Mesenchymal stem cell (in vitro differentiated cells and primary cell): ENCODE measurements at places on chromosomes 5 and 9.
A peak's percentile ranks its signal among the peaks of the same experiment; 100 is the strongest.

- H3K27ac ChIP-seq = no peak overlapping the region
- no peaks in the 10 kb centered on the region for H3K27me3 ChIP-seq
- peak; percentile 66 for DNase-seq
- H3K4me3 ChIP-seq = no peak overlapping the region
- H3K36me3 ChIP-seq = no peaks in the 10 kb centered on the region
- peaks cover 4% of the 10 kb centered on the region for H3K4me1 ChIP-seq
Measured at GRCh38 chr5:54738118-54738972, 220.8 kb downstream of the SNX18 start.

DNA sequence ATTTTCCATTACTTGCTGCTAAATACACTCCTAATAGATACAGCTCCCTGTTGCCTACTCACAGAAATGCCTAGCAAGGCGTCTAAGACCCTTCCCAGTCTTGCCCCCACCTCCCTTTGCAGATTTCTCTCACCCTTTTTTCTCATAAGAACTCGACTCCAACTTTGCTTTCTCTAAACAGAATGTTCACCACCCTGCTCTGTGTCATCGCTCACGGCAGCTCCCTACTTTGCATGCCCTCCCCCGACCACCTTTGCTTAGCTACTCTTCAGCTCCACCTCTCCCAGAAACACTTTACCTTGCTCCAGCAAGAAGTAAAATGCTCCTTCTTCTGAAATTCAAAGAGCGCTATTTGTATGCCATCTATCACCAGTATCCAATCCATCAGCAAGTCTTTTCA is 15.2 kb upstream of the PPP1R2B start:
- no peak overlapping the region for H3K27ac ChIP-seq
- no peak for DNase-seq
- H3K36me3 ChIP-seq = no peaks in the 10 kb centered on the region
- H3K4me1 ChIP-seq = no peaks in the 10 kb centered on the region
- H3K27me3 ChIP-seq = no peaks in the 10 kb centered on the region
- no peak overlapping the region for H3K4me3 ChIP-seq

DNA sequence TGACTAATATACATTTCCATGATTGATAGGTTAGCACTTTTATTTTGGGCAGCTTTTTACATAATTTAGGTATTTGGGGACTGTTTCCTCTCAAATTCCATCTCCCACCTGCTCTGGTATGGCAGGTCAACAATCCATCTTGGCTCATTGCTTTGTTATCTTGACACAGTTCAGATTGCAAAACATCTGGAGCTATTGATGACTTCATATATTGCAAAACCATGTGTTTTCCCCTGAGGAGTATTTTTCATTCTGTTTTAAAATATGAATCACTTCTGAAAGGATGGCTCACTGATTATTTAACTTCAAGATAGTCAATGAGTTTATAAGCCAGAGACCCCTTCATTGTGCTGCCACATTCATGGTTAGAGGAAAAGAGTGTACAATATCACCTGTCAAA is 1206.0 kb upstream of the C9orf72 start:
- no peaks in the 10 kb centered on the region for H3K36me3 ChIP-seq
- no peaks in the 10 kb centered on the region for H3K27me3 ChIP-seq
- peak; percentile 49 for DNase-seq
- no peak overlapping the region for H3K4me3 ChIP-seq

GRCh38 chr5:158368686-158369085 is 509.7 kb upstream of the CLINT1 start:
- no peak for DNase-seq
- no peak overlapping the region for H3K27ac ChIP-seq
- no peaks in the 10 kb centered on the region for H3K36me3 ChIP-seq

- peaks cover 2% of the 10 kb centered on the region for H3K4me1 ChIP-seq
- H3K27me3 ChIP-seq = no peaks in the 10 kb centered on the region
- no peak overlapping the region for H3K4me3 ChIP-seq
- DNase-seq = no peak
- no peaks in the 10 kb centered on the region for H3K36me3 ChIP-seq
Measured at GRCh38 chr5:17952231-17952630, 318.0 kb downstream of the TAF11L14 start.

DNA sequence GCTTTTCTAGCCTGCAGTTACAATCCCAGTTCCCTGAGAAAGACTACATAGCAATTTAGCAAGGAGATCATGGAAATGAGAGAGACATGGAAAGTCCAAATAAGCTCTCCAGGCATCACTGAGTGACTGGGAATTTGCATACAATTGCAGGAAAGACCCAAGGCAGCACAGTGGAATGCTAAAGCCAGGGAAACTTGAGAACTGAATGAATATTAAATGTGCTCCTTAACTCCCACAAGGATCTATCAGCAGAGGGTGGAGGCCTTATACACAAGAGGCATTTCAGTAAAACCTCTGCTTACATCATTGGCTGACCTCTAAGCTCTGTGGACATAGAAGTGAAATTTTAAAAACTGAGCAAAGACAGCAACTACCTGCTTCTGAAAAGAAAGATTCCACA is 355.6 kb upstream of the DAB2 start:
- H3K36me3 ChIP-seq = no peaks in the 10 kb centered on the region
- peaks cover 2% of the 10 kb centered on the region for H3K4me1 ChIP-seq
- H3K4me3 ChIP-seq = no peak overlapping the region
- DNase-seq = peak; percentile 27
- H3K27me3 ChIP-seq = no peaks in the 10 kb centered on the region

GRCh38 chr5:25285136-25285535 is 640.4 kb upstream of the CDH10 start:
- no peak overlapping the region for H3K4me3 ChIP-seq
- H3K27me3 ChIP-seq = no peaks in the 10 kb centered on the region
- H3K36me3 ChIP-seq = no peaks in the 10 kb centered on the region
- peak overlapping the region; percentile 62 for H3K27ac ChIP-seq
- no peak for DNase-seq
- H3K4me1 ChIP-seq = no peaks in the 10 kb centered on the region

GRCh38 chr5:83488271-83488670 is 16.7 kb downstream of the VCAN start:
- peaks cover 2% of the 10 kb centered on the region for H3K4me1 ChIP-seq
- H3K27me3 ChIP-seq = no peaks in the 10 kb centered on the region
- DNase-seq = peak; percentile 70

DNA sequence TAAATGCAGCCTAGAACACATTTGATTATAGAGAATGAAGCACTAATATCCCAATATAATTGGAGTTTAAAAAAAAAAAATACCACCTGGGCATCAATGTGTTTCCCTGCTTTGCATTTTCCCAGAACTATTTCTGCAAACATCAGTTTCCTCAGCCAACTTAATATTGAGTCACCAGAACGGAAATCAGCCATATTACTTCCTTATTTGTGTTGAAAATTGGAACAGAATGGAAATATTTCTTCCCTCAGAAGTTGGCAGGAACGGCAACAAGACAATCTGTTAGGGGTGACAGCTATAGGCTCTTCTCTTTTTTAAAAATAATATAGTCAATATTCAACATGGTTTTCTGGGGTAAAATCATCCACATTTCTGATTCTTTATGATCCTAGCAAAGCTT is 4.0 kb downstream of the MFAP3 start:
- no peak overlapping the region for H3K27ac ChIP-seq
- no peaks in the 10 kb centered on the region for H3K27me3 ChIP-seq
- H3K36me3 ChIP-seq = peaks cover 9% of the 10 kb centered on the region
- no peak overlapping the region for H3K4me3 ChIP-seq
- no peaks in the 10 kb centered on the region for H3K4me1 ChIP-seq
- DNase-seq = no peak

DNA sequence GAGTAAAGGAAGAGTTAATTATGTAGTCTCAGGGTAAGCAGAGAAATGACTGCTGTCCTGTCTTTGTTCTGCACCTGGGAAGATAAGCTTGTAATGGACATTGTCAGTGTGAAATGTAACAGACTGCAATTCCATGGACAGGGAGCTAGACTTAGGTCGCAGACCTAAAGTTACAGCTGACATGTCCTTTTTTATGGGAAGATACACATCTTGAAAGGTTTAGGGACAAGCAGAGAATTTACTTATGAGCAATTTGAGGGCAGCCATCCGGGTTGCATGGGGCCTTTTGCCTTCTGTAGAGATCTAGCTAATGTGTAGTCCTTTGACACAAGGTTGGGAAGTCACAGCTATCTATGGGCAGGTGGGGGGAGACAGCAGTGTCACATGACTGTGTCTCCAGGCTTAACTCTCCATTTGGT is 85.7 kb downstream of the SERINC5 start:
- H3K27me3 ChIP-seq = no peaks in the 10 kb centered on the region
- H3K4me3 ChIP-seq = no peak overlapping the region
- no peaks in the 10 kb centered on the region for H3K4me1 ChIP-seq
- no peak for DNase-seq
